Stimulated activated CD4-positive, alpha-beta T cell treated with anti-CD3 and anti-CD28 coated beads, Interleukin-4, amount 100 ng/mL, for 1 hour (primary cell): ENCODE measurements at places on chromosomes 3 and 15.

DNA sequence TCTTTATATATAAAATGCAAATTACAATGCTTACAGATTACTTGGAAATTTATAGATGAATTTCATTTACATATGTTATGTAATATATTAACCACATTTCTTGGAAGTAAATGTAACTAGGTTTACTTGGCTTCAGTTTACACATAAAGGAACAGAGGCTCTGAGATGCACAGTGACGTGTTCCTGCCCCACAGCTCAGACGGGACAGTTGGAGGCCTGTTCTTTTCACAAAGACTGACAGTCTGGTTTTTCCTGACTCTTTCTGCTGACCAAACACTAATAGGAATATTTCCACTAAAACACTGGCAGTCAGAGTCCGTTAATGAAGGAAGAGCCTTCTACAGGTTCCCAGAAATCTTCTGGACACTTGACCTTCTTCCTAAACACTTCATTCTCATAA lies 336.1 kb downstream of the MFSD1 start:
- no peak for DNase-seq

GRCh38 chr15:25694823-25695312 lies 168.3 kb downstream of the ATP10A start:
- no peak for DNase-seq

GRCh38 chr3:155607761-155608160 lies 137.1 kb downstream of the PLCH1 start:
- DNase-seq: no peak

GRCh38 chr15:89446255-89446891 lies 50.0 kb downstream of the RHCG start:
- DNase-seq: no peak

DNA sequence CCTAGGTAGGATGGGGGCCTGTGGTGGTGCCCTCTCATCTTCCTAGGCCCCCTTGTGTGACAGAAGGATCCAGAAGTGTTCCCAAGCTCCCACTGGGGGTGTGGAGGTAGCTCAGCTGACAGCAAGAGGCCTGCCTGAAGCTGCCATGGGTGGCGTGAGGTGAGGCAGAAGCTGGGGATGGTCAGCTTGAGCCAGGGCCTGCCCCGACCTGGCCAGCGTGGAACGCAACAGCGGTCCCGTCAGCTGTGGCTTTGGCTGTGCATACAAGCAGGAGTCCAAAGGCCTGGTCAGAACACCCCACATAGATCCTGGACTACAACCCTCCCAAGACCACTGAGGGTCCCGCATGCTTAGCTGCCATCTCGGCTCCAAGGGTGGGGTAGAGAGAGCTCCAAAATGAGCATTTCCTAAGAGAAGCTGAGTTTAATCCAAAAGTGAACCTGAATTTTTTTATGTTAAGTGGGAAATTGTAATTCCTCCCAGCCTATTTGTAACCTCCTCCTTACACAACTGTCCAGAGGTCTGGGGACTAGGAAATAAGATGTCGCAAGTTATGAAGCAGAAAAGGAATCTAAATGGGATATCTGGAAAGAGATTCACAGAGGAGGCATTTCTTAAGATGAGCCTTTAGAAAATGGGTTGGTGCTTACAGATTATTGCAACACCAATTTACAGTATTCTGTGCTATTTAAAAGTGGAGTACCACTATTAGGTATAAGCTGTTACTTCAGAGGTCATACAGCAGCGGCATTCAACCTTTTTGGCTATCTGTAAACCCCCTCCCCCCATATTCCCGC lies 9.9 kb upstream of the PLA2G4D start:
- DNase-seq: no peak

DNA sequence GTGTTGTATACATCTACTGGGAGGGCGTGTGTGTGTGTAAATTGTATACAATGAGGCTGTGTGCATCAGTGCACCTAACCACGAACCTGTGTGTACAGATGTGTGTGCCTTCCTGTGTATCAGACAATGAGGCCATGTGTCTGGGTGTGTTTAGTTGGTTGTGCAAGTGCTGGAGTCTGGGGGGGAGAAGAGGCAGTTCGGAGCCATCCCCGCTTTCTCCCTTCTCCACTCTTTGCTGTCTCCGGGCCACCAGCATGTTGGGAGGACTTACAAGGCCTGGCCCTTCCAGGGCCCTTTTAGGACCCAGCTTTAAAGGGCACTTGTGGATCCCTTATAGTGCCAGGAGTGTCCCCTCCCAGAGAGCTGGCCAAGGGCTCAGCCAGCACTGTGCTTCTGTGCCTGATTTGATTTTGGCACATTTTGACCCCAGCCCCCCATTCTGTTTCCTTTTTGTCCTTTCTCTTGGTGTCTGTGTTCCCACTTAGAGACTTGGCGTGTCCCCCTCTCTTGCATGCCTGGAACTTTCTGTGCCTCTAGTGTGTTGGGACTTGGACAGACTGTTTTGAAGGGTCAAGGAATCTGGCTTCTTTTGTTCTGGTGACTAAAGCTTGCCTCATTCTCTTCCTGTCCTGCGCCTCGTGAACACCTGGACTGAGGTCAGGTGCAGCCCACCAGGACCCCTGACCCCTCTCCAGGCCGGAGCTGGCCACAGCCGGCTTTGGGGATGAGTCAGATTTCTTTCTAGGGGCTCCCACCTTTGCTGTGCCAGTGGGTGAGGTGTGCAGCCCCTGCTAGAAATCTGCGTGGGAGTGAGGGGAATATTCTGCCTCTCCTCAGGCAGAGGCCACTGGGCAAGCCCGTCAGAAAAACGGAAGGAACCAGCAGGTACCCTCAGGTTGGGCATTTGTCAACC lies 1.5 kb downstream of the CTDSPL start:
- no peak for DNase-seq

GRCh38 chr3:155555479-155556060 lies 189.3 kb downstream of the PLCH1 start:
- no peak for DNase-seq

- no peak for DNase-seq
Measured at GRCh38 chr3:193040836-193041672, 123.4 kb upstream of the MB21D2 start.

DNA sequence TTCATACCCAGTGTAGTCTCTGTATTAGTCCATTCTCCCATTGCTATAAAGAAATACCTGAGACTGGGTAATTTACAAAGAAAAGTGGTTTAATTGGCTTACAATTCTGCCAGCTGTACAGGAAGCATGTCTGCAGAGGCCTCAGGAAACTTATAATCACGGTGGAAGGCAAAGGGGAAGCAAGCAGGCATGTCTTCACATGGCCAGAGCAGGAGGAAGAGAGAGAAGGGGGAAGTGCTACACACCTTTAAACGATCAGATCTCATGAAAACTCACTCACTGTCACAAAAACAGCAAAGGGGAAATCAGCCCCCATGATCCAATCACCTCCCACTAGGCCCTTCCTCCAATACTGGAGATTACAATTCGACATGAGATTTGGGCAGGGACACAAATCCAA lies 6.3 kb upstream of the PARP14 start:
- no peak for DNase-seq

- DNase-seq: no peak
Measured at GRCh38 chr15:51724673-51725072, 12.8 kb downstream of the LYSMD2 start.

GRCh38 chr3:54962200-54962599 lies 34.3 kb upstream of the LRTM1 start:
- DNase-seq: no peak

- no peak for DNase-seq
Measured at GRCh38 chr3:144437989-144438388, 466.4 kb downstream of the DIPK2A start.

DNA sequence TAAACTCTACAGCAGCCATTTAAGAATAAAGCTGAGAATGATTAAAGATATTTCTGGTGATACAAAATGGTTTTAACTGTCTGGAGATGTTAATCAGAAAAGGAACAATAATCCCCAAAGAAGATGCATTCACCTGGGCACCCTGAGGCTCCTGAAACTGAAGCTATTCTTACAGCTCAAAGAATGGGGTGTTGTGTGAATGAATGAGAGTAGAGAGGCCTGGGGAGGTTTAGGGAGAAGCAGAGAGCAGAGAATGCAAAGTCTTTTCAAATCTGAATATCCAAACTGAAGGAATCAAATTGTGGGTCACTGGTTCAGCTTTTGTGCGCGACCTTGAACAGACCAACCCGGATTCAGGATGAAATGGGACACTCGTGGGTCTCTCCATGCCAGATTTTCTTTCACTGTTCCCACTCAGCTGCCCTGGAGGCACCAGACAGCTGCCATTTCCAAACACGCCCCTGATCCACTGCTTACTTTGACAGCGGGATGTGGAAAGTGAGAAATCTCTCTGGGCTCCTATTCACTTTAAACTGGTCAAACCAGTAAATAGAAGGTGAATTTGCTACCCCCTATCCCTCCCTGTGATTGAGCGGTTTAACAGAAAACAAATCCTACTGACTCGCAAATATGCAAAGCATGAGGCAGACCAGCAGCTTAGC lies 485.5 kb upstream of the THBS1 start:
- DNase-seq: no peak

GRCh38 chr3:9260305-9260704 lies 10.9 kb upstream of the SRGAP3 start:
- DNase-seq: no peak

- DNase-seq: no peak
Measured at GRCh38 chr15:92519709-92520108, 126.0 kb downstream of the ST8SIA2 start.

GRCh38 chr3:190429681-190430080 lies 20.0 kb downstream of the TMEM207 start:
- no peak for DNase-seq

DNA sequence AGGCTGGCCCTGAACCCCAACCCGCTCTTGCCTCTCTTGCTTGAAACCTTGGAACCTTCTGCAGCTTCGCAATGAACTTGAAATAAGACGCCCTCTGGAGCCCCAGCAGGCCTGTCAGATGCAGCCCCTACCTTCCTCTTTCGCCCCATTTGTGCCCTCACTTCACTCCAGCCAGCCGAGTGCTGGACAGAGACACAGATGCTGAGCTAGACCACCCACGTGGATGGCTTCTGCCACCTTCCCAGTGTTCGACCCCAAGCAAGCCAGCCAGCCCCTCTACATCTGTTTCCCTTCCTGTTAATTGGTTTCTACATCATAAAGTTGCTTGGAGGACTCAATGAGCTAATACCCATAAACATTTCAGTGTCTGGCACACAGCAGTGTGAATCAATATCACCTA lies 23.8 kb upstream of the SNRPA1 start:
- DNase-seq: no peak

GRCh38 chr3:59444676-59445075 lies 394.9 kb upstream of the CFAP20DC start:
- no peak for DNase-seq

DNA sequence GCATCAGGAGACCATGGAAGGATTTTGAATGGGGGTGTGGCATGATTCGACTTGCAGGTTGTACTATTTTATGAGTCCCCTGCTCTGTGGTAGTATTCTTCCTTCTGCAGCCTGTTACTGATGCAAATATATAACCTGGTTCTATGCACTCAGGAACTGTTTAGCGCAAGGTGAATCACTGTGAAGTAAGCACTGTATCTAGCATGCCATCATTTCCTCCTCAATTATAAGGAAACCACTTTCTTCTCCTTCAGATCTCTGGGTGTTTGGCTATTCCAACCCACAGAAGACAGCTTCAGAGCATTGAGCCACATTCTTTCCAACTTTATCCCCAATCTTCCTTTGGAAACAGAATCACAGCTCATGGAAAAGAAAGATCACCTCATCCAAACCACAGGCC lies 176.7 kb downstream of the DIPK2A start:
- no peak for DNase-seq

- DNase-seq: no peak
Measured at GRCh38 chr3:127131424-127132170, 61.3 kb upstream of the PRR23E start.

GRCh38 chr15:59244337-59244736 lies 37.7 kb downstream of the LDHAL6B start:
- no peak for DNase-seq

- no peak for DNase-seq
Measured at GRCh38 chr3:10553591-10554235, 48.3 kb upstream of the ATP2B2 start.

DNA sequence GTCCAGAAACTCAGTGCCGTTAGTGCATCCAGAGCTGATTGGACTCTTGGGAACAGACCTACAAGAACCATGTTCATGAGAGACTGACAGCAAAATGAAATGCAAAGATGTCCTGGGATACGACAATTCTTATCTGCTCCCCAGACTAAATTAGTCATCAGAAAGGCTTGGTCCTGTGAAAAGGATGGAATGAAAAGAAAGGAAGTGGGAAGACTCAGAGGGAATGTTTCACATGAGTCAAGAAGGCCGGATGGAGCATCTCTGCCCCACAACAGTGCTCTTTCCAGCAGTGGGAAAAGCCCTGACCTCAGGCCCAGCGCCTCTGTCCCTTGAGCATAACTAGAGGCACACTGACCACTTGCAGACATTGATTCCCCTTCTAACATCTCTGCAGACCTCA lies 39.3 kb upstream of the UACA start:
- no peak for DNase-seq

DNA sequence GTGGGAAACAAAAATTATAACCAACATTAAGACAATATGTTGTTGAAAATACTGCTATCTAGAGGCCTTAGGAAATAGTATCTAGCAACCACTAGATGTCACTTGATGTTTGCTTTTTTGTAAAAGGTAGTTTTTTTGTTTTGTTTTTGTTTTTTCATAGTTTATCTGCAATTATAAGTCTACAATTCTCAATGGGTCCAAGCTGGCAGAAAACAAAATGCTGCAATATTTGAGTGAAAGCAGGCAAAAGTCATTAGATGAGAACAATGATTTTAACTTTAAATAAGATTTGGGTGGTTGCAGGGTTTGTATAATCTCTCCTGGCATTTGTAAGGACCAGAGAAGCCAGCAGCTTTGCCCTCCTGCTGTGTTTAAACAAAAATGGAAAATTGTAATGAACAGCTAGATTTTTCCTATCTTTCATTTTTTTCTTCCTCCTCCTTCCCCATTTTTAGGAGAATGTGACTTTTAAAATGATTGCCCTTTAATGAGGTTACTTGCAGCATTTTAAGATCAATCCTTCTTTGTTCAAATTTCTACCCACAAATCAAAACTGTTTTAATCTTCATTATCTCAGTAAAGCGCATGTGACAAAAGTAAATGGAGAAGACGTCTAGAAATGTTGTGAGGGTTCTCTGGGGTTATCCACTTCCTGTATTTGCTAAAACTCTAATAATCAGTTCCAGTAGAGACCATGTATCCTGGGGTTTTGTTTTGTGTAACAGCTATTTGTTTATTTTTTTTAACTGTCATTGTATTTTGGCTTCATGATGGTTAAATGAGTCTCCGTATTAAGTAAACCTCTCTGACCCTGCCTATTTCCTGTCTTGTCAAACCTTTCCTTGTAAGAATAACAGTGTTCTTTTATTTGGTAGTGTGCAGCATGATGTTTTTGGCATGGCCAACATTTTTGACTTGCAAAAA lies 27.3 kb downstream of the DUT start:
- DNase-seq: no peak

DNA sequence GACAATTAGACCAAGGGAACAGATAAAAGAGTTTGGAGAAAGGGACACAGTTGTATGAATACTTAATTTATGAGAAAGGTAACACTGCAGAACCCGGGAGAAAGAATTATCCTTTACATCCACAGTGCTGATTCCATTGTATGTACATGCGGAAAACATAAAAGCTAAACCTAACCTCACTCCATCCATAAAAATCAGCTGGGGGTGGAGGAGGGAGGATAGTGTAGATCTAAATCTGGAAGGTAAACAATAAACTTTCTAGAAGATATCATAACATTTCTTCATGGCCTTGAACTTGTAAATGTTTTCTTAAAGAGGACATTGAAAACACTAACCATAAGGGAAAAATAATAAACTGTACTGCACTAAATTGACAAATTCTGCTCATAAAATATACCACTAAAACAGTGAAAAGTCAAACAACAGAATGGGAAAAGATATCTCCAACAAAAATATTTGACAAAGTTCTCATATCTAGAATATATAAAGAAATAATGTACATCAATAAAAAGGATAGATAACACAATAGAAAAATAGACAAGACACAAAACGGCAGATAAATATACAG lies 220.5 kb downstream of the DPH6 start:
- no peak for DNase-seq
